Dermis microvascular lymphatic vessel endothelial cell (primary cell): ENCODE measurements at places on chromosomes 7 and 10.

DNA sequence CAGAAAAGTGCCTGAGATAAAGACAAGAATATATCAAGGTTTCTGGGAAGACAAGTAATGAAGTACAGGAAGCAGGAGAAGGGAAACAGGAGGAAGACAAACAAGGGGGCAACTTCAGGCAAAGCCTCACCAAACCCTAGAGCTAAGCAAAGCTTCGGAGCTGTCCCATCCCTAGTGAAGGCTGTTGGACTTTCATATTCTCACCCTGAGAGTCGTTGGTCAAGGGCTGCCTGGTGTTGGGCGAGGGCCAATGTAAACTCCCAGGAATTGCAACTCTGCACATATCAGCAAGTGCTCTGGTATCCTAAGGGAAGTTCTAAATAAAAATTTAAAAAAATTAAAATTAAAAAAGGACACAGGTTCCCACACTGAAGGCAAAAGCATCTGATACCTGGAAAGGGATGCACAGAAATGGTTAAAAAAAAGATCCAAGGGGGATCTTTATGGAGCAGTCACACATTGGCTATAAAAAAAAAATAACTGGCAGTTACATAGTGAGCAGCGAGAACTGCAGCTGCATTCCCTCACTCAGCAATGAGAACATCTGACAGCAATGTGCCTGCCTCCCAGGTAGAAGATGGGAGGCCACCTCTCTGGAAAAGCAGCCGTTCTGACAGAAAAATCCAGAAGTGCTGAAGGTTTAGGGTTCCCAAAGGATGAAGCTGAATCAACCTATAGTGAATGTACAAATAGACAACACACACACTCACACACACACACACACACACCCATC lies 304.7 kb downstream of the WDR11 start:
- no peak for DNase-seq

GRCh38 chr10:89367529-89367928 lies 10.3 kb upstream of the IFIT1B start:
- DNase-seq: peak; percentile 64

- DNase-seq: no peak
Measured at GRCh38 chr10:18666810-18667209, 7.6 kb downstream of the ARL5B start.

- no peak for DNase-seq
Measured at GRCh38 chr7:37289781-37290180, 158.9 kb downstream of the ELMO1 start.

DNA sequence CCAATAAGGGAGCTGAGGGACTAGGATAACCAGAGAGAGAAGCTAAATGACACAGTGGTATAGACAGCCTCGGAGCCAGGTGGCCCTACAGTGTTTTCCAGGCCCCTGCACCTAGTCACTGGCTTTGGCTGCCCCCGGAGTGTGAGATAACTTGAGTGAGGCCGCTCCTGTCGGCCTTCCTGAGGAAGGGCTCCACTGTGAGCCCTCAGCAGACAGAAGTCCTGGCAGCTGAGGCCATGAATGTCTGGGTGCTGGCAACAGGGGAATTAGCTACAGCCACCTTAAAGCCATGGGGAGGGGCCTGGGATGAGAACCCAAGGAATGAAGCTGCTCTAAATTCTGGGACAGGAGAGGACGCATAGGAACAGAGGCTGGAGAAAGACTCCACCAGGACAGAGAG lies 4.6 kb upstream of the GDF10 start:
- no peak for DNase-seq

DNA sequence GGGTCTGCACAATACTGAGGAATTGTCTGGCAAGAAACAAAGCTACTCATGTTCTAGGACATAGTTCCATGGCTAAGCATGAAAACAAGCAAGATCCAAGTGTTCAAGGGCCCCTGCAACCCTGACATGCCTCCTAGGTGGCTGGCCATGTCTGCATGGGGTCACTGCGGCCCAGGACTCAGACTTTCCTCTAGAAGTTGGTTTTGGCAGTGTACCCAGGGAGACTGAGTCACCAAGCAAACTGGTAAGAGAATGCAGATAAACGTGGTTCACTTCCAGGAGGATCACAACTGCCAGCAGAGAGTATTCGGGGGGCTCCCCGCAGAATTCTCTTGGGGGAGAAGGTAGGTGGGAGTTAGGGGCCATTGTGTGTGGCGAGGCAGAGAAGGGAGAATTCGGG lies 7.4 kb upstream of the PFKFB3 start:
- peak; percentile 72 for DNase-seq

DNA sequence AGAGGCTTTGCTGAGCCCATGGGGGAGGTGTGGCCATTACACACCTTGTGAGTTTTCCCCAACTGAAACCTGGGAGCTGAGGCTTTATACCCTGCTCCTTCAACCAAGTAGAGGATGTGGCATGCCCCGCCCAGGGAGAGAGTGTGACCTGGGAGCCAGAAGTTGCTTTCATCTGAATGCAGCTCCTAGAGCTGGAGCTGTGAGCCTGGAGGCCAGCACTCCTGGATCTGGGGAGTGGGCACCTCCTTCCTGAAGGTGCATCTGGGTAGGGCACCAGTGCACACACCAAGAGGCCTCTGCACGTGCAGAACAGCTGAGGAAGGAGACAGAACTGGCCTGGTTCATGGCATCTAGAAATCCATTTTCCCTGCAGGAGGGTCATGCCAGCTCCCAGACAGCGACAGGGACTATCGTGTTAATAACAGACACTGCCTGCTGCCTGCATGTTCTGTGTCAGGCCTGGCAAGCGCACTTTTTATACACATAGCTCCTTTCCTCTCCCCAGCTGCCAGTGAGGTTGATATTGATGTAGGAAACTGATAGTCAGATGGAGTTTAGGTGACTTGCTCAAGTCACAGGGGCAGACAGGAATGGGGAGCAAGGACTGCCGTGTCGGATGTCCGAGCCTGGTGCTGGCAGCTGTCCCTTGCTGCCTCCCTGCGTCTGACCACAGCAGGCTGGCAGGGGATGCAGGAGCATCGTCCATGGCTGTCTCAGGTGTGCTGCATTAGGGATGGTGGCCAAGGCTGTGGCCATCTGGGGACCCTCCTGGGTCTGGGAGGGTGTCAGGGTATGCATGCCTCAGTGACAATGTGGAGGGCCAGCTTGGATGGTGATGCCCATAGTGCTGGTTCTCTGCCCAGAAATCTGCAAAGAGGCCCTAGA lies 189.9 kb upstream of the CXCL12 start:
- DNase-seq: no peak

DNA sequence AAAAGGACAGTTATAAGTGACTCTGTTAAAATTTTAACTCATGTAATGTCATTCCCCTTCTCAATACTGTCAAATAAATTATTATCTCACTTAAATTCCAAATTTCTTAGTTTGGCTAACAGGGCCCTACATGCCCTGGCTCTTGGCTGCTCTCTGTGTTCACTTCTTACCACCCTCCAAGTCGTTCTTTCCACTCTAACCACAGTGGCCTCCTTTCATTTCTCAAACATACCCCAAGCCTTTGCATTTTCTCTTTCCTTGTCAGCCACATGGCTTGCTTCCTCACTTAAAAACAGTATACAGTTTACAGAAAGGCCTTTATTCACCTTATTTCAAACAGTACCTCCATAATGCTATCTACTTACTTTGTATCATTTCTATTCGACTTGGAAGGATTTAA lies 737.1 kb upstream of the ZWINT start:
- DNase-seq: no peak

- DNase-seq: no peak
Measured at GRCh38 chr7:39434012-39434411, 132.2 kb upstream of the YAE1 start.

DNA sequence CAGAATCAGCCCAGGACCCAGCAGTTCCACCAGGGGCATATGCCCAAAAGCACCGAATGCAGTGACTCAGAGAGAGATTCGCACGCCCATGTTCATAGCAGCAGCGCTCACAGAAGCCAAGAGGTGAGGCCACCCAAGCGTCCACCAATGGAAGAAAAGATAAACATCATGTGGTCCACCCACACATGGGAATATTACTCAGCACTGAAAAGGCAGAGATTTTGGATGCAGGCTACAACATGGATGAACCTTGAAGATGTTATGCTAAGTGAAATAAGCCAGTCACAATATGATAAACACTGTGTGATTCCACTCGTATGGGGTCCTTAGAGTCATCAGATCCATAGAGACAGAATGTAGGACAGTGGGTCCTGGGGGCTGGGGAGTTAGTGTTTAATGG lies 427.4 kb downstream of the DNAJB6 start:
- no peak for DNase-seq

- no peak for DNase-seq
Measured at GRCh38 chr10:124271676-124272075, 147.0 kb downstream of the OAT start.

DNA sequence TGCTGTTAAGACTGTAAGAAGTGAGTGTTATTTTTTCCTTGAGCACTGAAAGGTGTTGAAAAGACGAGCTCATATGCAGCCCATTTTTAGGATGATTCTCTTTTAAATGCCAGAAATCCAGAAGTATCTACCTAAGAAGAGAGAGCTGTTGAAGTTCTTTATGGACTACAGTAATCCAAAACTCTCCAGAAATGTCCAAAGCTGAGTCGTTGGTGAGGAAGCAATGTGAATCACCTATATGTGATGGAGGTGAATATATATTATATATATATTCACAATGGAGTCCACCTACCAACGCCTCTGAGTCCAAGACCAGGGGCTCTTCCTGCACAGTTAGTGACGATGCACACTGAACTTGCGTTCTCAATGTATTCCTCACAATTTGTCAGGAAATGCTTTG lies 252.7 kb upstream of the PITRM1 start:
- DNase-seq: no peak

- DNase-seq: peak; percentile 42
Measured at GRCh38 chr7:48154792-48155413, 16.4 kb upstream of the ABCA13 start.

DNA sequence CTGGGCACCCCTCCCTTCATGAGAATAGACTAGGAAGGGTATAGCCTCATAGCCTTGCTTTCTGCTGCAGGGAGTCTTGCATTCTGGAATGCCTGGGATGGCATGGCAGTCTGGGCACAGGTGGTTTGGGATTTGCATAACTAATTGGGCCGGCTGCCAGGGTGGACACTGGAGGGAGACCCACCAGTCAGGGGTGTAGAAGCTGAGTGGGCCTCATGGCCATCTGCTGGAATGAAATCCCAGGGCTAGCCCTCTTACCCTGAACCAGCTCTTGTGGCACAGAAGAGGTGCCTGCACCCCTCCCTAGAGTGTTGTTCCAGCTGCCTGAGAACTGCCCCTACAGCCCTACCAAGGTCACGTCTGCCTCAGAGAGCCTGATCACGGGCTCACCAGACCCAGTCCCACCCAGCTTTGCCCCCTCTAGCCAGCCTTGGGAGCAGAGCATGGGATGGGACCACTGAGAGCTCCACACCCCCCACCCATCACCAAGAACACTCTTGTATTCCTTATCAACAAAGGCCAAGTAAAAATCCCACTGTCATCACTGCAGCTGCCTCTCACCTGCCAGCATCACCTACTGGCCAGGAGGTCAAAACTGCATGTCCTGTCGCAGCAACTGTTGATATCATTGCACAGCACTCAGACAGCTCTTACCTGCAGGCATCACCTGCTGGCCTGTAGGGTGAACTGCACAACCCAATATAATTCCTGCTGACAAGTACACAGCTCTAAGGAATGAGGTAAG lies 148.9 kb downstream of the ZEB1 start:
- peak; percentile 30 for DNase-seq

- no peak for DNase-seq
Measured at GRCh38 chr7:75621124-75621523, 117.6 kb downstream of the HIP1 start.

- DNase-seq: no peak
Measured at GRCh38 chr7:19293431-19293830, 148.2 kb upstream of the FERD3L start.

GRCh38 chr10:86402283-86402941 lies 35.8 kb upstream of the GRID1 start:
- no peak for DNase-seq

GRCh38 chr10:98463016-98463415 lies 16.3 kb upstream of the HPS1 start:
- no peak for DNase-seq
